ENCODE measurements at places on chromosomes 6 and 20. TPM values are rescaled to one million over a fixed set of nuclear protein-coding genes. Genes with fewer than 3 reads are reported as not detected.

Gene SLC24A3
- 5.5 TPM for total RNA-seq

Gene NR2E1
- total RNA-seq, result not detected

Gene ZNF337
- 16.7 TPM for total RNA-seq

Gene POU5F1
- 86.2 TPM for total RNA-seq

Gene RNF144B
- total RNA-seq, result 5.4 TPM

Gene TBX18
- total RNA-seq, result not detected

Gene ATF6B
- 718 TPM for total RNA-seq

Gene BHLHE23
- not detected for total RNA-seq

Gene PGBD1
- 5.8 TPM for total RNA-seq

Gene TENT5A
- 8.4 TPM for total RNA-seq

Gene SLC2A10
- 29.0 TPM for total RNA-seq

Gene RAD21L1
- not detected for total RNA-seq

Gene SYTL3
- 14.6 TPM for total RNA-seq

Gene RAB44
- not detected for total RNA-seq

Gene MYCT1
- total RNA-seq, result 4.5 TPM

All from stomach (tissue), 19 donors.